ENCODE measurements at places on chromosomes 7 and 10. TPM values are rescaled to one million over a fixed set of nuclear protein-coding genes. Genes with fewer than 3 reads are reported as not detected.

Gene MRPS16
- 75.2 TPM for total RNA-seq

Gene CYP2E1
- total RNA-seq: 0.59 TPM

Gene SEMA3C
- 216 TPM for total RNA-seq

Gene PTF1A
- not detected for total RNA-seq

Gene TMEM229A
- 0.23 TPM for total RNA-seq

Gene SLC29A4
- total RNA-seq: 4.3 TPM

Gene FGFBP3
- total RNA-seq: 0.23 TPM

Gene LRRN3
- 0.47 TPM for total RNA-seq

Gene TNS3
- 78.4 TPM for total RNA-seq

Gene C10orf62
- 0.08 TPM for total RNA-seq

Gene TRPV5
- total RNA-seq: not detected

Gene SEC61G
- 290 TPM for total RNA-seq

Gene CPED1
- total RNA-seq: 32.2 TPM

Gene SAMD9
- 12.1 TPM for total RNA-seq

Gene ARHGAP12
- total RNA-seq: 56.3 TPM

Gene NCF1
- not detected for total RNA-seq

Gene BLNK
- not detected for total RNA-seq

Gene RAPGEF5
- total RNA-seq: 1.7 TPM

Gene CALML3
- total RNA-seq: not detected

Gene AKR1B15
- not detected for total RNA-seq

Gene CADPS2
- total RNA-seq: 20.7 TPM

Gene ZNF777
- total RNA-seq: 2.7 TPM

Gene NSUN5
- 14.4 TPM for total RNA-seq

Gene MMRN2
- total RNA-seq: 17.8 TPM

Gene SPAM1
- not detected for total RNA-seq

Gene LRRC17
- total RNA-seq: 39.7 TPM

Gene MEOX2
- total RNA-seq: 1.5 TPM

Gene GBX1
- not detected for total RNA-seq

Gene SHH
- not detected for total RNA-seq

Gene GIMAP8
- total RNA-seq: 0.12 TPM
